ENCODE measurements at places on chromosomes 2 and 18. TPM values are rescaled to one million over a fixed set of nuclear protein-coding genes. Genes with fewer than 3 reads are reported as not detected.
A peak's percentile ranks its signal among the peaks of the same experiment; 100 is the strongest.

DNA sequence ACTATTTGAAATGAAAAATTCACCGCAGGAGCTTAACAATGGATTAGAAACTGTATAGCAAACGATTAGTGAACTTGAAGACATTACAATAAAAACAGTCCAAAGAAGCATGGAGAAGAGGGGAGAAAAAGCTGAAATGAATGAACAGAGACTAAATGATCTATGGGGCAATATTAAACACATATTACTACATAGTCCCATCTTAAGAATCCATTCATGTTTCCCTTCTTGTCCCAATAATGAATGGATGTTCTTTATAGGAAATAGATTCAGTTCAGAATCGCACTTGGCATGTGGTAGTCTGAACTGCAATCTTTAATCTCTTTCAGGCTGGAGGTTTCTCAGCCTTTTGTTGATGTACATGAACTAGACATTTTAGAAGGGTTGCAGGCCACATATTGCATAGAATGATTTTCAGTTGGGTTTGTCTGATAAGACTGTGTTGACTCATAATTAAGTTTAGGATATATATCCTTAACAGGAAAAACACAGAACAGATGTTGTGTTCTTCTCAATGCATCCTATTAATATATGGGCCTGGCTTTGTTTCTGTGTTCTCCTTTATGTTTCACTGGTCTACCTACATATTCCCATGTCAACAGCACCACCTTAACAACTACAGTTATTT, 27.9 kb downstream of the CCDC88A start:
- no peak for DNase-seq

DNA sequence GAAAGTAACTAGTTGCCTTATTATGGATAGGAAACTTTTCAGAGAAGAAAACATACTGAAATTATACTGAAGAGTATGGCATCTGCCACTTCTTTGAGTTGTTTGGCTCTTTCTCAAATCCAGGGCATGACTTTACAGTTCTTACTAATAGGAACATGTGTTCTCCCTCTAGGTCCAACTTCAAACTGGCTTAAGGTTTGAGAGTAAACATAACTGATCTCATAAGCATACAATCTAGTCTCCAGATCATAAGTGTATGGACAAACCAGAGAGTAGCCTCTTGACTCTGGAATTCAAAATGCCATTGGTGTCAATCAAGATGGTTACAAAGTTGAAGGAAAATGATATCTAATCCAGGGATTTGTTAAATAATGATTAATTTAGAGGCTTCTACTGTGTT, 101.5 kb downstream of the NYAP2 start:
- DNase-seq: no peak

DNA sequence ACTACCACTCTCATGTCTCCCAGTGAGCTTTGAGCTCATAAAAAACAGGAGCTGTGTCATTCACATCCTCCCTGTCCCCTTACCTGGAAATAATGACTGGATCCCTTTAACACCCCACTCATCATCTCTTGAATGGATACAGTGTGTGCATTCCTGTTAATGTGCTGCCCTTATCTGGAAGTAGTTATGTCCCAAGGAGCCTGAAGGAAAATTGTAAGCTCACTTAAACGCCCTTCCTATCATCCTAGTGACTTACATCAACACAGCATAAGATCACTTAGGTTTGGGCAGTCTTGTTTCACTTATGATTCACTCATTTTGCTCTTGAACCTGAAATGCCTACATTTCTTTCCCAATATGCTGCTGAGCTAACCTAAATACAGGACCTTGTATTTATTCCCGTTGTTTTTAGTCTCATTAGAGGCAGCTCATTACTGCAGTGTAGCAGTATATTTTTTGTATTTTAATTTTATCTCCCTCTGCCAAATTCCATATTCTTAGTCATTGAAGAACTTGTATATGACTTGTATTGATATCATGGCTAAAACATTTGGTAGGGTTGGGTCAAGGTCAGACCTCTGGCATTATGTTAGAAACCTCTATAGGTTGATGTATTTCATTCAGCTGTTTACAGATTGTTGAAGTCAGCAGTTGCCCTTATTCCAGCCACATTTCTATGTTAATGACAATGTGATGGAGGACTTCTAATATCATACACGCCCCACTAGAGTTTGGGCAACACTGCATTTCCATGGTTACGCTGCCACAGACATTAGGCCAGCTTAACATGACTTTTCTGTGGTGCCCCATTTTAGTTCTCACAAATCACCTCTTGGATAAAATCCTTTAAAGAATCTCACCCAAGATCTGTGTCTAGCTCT, 72.9 kb downstream of the PKP4 start:
- DNase-seq: no peak

DNA sequence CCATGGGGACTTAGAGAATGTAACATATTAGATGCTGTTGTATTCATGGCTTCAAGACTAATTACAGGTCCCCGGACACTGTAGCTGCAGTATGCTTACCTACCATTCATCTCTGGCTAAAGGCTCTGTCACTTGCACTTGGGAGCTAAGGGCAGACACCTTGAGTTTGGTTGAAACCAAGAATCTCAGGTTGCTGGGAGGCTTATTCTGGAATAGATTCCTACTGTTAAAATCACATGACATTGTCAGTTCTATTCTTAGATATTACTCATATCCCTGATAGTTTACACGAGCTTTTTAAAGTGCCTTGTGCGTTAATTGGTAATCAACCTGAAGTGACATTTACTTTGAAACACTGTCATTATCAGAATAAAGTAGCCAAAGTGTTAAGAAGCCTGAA, 73.0 kb upstream of the EPB41L5 start:
- DNase-seq: no peak

GRCh38 chr2:101030866-101031554, 28.9 kb downstream of the RPL31 start:
- no peak for DNase-seq

DNA sequence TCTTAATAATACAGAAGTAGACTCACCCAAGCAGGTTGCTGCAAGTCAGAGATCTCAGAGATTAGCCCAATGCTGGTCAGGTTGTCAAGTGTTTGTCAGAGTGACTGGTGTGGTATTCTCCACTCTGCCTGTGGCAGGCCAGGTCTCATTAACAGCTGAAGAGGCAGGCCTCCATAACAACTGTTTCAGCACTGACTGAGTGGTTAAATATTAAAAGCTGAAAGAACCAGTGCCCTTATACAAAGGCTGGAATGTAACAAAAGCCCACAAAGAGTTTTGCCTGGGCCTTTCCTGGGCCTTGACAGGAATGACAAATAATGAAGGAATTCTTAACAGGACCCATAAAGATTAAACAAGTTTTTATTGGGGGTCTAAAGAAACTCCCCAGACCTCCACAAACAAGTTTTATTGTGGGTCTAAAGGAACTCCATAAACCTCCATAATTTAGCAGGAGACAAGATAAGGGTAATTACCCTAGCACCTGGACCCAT, 26.8 kb downstream of the SULT1C2 start:
- DNase-seq: no peak

DNA sequence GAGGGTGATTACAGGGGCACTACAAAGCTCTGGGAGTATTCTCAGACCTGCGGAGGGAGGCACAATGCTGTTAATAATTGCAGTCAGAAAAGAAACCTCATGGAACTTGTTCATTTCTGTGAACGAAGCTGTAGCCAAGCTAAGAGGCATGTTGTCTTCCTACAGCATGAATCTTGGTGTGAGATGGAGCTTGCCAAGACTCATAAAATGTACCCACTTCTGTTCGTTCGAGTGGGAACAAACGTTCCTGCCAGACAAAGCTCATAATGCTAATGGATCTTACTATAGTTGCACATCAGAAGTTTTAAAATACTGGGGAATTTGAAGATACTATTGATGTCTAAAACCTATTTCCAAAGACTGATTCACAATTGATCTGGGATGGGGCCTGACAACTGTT, 489.1 kb downstream of the ZEB2 start:
- DNase-seq: no peak

DNA sequence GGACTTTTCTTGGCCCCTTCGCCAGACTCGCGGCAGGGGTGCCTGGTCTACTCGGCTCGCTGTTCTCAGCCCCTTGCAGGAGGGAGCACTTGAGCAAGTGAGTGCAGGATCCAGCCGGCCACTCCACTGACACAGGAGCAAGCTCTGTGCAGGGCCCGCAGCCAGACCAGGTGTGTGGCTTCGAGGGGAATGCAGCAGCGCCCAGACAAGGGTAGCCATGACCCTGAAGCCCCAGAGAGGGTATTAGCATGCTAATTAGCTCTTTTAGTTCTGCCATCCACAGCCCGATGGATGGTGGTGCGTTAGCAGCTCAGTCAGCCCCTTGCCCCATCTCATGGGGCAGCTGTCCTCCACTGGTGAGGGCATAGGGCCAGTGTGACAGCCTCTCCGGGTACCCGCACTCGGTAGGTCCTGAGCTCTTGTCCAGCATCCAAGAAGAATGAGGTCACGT, 103.2 kb upstream of the HS6ST1 start:
- DNase-seq: peak; percentile 27

DNA sequence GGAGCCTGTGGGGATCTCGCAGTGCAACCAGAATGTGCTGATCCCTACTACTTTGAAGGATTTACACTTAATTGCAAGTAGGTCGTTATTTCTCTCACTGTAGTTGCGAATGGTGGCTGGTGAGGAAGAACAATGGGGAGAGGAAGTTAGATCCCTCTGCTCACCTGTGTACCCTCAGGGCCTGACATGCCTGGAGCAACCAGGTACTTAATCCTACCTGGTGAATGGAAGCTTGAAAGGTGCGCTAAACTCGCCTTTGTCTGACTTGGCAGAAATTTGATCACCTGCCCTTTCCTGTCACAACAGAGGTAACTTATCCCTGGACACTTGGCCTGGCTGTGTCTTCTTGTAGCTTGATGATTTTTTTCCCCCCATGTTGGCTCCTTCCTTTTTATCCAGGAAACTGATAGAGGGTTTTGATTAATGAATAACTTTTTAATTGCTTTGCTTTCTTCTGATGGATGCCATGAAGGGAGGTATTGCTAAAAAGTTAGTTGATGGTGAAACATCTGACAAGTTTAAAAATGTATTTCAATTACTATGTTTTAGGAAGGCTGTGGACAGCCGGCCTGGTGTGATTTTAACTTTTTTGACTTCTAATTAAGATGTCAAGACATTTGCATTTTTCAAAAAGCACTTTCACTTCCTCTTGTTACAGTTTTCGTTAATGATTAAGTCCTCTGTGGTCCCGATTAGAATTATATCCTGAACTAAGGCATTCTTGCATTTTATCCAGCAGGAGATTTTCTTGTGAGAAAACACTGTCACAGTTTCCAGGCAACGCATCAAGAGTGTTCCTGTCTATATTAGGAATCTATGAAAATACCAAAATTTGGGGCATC, 9.2 kb downstream of the SGPP2 start:
- DNase-seq: no peak

DNA sequence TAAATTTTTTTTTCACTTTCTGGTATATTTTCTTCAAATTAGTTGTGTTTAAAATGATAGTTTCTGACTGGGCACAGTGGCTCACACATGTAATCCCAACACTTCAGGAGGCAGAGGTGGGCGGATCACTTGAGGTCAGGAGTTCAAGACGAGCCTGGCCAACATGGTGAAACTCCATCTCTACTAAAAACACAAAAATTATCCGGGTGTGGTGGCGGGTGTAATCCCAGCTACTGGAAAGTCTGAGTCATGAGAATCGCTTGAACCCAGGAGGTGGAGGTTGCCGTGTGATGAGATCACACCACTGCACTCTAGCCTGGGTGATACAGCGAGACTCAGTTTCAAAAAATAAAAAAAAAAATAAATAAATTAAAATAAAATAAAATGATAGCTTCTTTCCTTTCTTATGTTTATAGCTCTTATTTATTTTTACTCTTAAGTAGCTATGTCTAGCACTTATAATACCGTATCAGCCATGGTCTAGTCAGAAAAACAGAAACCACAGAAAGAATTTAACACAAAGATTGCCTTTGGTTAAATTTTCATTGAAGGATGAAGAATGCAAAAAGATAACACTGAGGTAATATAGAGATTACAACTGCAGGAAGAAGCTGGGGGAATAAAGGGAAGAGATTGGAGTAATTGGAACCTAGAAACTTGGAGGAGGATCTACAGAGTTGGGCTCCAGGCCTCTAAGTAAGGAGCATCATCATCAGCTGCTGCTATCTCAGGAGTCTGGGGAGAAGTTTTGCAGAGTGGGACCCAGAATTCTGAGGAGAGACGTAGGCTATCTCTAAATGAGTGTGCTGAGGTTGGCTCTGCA, 54.7 kb upstream of the MBOAT2 start:
- DNase-seq: no peak

DNA sequence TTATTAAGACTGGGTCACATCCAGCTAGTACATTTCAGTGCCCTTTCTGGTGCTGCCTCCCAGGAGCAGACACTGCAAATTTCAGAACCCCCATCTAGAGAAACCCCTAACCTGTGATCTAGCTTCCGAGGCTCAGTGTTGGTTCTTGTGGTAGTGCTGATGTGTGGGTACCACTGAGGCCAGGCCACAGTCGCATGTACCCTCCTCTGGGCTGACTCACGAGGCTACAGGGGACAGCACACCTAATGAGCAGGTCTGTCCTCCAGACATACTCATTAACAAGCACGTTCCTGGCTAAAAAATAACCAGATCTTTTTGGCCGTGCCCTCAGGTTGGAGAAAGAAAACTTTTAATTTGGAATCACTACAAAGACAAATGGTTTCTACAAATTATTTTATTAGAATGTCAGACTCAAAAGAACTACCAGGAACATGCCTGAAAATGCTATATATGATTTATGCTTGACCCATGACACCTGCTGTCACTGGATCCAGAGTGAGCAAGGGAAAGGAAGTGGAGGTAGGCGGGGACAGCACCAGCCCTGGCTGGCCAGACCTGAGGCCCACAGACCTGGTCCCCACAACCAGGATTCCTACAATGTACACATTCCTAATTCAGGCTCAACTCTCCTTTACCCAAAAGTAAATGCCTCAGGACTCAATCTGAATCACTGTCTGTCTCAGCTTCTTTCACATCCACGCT, 8.5 kb downstream of the CIAO1 start:
- DNase-seq: no peak

DNA sequence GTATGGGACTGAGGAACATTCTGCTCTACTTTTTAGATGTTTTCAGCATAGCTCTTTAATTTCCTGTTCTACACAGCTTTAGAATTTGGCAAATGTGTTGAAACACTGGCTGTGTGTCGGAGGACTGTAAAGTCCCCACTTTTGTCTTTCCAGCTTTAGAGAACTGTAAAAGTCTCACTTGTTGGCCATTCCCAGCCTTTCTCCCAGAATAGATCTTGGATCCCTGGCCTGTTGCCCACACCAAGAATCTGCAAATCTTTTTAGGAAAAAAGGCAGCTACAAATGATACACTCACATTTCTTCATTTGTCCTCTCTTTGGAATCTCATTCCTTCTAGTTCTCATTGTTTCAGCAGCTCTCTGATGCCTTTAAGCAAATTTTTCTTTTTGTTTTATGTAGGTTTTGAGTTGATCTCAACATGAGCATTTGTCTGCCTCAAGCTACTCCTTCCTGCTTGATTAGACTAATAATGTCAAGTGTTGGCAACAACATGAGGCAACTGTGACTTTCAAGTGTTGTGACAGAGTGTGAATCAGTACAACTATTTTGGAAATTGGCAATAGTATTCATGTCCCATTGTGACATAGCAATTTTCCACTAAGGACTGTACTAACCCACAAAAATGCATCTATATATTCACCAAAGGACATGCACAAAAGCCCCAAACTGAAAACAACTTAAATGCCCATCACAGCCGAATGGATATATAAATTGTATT, 610.8 kb downstream of the EPHA4 start:
- DNase-seq: no peak

NOSTRIN gene
- total RNA-seq: 16.9 TPM

EVX2 gene
- total RNA-seq: not detected

FBXO15 gene
- not detected for total RNA-seq

ESPNL gene
- total RNA-seq: not detected

HOXD9 gene
- not detected for total RNA-seq

PLGLB1 gene
- total RNA-seq: 1.4 TPM

OLA1 gene
- 75.5 TPM for total RNA-seq

CFAP65 gene
- total RNA-seq: not detected

Measured in Right ventricle myocardium inferior (tissue), 1 donor.